ENCODE measurements at places on chromosomes 16 and 17.

GRCh38 chr17:4610162-4610561 is 25.8 kb downstream of the SMTNL2 start:
- no peak for DNase-seq

DNA sequence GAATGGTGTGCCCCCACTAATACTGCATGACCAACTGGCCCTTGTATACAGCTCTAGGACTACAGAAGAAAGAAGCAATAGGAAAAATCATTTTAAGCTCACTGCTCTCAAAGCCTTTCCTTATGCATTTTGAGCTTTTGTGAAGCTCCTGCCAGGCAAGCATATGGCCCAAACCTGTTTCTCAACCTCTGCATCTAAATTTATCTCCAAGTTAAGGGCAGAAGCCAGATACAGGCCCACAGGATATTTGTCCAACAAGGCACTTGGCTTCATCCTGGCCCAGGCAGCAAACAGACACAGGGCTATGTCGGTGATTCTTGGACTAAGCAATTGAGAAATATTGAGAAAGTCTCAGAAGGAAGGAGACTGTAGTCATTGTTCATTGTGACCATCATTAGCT is 43.9 kb downstream of the CCT6B start:
- no peak for DNase-seq

GRCh38 chr17:70006159-70006558 is 68.9 kb upstream of the KCNJ16 start:
- DNase-seq = no peak

DNA sequence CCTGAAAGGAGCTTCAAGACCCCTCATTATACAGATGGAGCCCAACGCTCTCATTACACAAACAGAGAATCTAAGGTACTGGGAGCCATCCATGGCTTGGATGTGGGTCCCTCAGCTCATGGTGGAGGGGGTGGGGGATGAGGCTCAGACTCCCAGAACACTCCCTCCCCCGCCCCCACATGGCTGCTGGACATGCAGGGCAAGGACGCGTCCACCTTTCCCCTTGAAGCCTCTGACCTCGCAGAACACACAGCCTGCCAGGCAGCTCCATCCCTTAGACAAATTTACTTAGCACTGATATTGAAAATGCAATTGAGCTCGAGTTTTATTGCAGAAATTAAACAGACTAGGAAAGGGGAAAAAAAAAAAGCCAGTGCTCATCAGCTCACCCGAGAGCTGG is 203.9 kb downstream of the ZNF423 start:
- DNase-seq = no peak

DNA sequence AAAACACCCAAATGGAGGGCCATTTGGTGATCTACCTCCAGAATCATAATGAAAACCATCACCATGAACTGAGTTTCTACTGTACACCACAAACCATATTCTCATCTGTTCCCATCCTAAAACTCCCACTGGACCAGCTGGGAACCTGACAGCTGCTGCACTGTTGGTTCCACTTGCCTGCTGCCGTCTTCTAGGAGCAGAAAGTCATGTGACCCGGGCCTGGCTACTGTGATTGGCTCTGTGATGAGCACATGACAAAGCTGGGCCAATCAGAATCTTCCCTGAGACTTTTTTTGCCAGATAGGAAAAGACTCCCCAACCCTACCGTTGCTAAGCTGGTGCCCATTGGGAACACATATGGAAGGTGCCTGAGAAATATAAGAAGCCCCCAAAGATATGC is 264.2 kb downstream of the MRTFB start:
- DNase-seq = no peak

DNA sequence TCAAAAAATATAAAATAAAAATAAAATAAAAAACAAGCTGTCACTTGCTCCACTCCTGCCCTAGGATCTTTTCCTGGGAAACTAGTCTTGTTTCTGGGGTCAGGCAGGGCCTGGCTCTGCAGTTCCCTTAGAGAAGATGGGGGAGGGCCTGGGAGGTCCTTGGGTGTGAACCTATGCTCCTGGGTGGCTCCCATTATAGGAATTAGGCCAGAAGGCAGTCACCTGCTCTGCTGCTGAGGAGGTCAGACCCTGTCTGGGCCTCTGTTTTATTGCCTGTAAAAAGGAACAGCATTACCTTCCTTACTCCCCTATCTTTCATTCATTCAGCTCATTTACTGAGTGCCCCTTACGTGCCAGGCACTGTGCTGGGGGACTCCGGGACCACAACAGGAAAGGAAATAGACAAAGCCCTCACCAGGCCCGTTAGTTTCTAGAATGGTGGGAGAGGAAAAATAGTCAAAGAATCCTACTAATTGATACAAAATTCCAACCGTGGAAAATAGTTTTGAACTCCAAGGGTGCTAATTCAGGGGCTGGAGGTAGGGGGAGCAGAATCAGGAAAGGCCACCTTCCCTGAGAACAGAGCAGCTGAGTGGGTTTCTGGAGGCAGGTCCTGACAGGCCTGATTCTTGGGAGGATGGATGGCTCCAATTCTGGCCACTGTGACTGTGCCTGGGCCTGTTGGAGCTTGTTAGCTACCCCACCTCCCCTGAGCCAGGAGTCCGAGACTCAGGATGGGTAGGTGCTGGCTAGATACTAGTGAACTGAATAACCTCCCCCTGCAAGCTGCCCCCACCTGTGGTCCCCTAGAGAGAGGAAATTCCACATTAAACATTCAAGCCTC is 1.3 kb upstream of the SLC46A1 start:
- no peak for DNase-seq

- no peak for DNase-seq
These were observed 21.1 kb upstream of the ZNF629 start for GRCh38 chr16:30808146-30808545.

DNA sequence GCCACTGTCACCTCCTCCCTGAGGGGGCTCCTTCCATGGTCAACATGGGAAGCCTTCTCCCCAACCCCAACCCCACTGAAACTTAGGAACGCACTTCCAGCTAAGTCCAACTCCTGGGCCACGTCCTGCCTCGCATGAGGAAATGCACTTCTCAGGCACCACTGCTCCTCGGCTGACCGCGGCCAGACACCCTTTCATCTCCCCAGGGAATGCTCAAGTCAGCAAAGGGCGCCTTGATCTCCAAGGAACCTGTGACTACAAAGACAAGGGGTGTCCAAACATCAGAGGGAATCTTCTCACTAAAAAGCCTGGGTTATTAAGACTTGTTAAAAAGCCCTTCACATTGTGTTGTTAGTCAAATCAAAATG is 124.9 kb upstream of the HSBP1 start:
- no peak for DNase-seq

DNA sequence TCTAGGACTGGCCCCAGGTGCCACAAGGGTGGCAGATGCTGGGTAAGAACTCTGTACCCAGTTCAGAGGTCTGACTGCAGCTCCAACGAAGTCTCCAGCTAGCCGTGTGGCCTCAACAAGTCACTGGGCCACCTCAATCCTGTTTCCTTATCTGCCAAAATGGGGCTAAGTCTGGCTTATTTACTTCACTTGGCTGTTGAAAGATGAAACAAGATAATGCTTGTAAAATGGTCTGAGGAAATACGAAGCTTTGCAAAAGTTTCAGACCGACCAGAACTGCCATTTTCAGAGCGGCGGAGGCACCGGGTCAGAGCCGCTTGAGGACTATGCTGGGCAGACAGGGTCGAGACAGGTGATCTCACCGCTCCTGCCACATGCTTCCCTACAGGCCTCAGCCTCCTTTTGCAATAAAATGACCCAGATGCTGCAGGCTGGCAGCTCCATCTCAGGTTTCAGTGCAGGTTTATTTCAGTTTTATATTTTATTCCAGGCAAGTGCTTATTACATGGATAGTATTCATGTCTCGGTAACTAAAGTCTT is 17.2 kb downstream of the MNT start:
- no peak for DNase-seq

GRCh38 chr16:84461029-84461412 is 43.4 kb downstream of the MEAK7 start:
- DNase-seq = no peak

GRCh38 chr17:41535764-41536481 is 7.8 kb upstream of the KRT19 start:
- no peak for DNase-seq

- DNase-seq = no peak
These were observed 1.2 kb downstream of the TMEM238L start for GRCh38 chr17:10802496-10803284.

DNA sequence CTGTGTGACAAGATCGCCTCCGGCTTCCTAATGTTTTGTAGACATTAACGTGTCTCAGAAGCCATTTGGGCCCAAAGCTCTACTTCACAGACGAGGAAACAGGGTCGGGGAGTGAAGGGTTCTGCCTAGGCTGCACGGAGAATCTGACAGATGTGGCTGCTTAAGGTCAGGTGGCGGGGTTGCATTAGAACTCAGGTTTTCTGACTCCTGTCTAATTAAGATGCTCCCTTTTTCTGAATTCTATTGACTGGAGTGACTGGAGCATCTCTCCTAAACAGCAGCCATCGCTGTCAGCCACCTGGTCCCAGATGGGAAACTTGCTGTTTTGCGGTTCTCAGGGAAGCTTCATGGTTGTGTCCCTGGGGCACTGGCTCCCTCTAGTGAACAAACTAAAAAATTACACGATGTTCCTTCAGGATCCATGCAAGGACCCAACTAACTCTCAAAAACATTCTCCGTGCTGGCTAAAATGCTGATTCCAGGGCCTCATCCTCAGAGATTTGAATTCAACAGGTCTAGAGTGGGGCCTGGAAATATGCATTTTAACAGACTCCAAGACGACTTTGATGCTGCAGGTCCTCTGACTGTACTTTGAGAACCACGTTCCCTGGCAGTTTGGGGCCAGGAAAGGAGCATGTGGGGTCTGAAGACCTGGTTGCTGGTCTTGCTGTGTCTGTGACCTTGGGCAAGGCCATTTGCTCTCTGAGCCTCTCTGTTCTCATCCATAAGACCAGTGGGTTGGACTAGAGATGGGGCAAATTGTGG is 117.4 kb downstream of the IRF8 start:
- DNase-seq = peak; percentile 54

- DNase-seq = no peak
These were observed 131.6 kb upstream of the PLCG2 start for GRCh38 chr16:81647527-81647926.

DNA sequence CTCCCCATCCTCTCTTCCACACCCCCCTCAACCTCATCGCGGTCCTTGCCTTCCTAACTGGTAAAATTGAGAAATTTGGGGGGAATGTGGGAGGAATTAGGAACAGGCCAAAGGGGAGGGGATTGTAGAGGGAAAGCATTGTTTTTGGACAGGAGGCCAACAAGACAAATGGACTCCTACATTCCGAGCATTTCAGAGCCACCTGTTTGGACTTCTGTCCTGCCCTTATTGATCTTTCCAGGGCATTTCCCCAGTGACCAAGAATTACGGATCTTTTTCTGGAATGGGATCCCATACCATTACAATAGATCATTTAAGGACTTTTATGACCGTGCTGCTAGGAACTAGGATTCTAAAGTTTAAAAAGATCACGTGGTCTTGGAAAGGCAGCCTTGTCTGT is 221.3 kb upstream of the ASIC2 start:
- no peak for DNase-seq

- DNase-seq = no peak
These were observed 142.6 kb downstream of the STX8 start for GRCh38 chr17:9432934-9433421.

DNA sequence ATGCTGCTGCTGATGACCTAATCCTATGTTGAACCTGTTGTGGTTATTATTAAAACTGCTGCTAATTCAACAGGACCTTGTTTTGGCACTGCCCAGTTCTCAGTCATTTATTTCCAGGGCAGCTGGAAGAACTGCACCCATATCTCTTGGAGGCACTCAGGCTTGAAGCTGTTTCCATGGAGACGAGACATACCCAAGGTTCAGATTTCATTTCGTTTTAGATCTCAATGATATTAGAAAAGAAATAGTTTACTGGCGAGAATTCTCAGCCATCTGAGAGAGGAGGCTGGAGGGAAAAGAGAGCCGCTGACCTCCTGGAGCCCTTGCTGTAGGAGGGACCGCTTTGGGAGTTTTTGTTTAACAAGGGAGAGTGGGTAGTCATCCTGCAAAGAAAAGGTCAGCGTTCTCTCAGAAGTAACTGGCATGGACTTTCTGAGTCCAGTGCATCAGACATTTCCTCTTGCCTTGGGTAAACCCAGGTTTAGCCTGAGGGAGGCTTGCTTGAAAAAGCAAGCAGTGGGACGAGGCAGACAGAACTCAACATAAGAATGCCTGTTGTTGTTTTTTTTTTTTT is 75.4 kb downstream of the YPEL2 start:
- peak; percentile 36 for DNase-seq

DNA sequence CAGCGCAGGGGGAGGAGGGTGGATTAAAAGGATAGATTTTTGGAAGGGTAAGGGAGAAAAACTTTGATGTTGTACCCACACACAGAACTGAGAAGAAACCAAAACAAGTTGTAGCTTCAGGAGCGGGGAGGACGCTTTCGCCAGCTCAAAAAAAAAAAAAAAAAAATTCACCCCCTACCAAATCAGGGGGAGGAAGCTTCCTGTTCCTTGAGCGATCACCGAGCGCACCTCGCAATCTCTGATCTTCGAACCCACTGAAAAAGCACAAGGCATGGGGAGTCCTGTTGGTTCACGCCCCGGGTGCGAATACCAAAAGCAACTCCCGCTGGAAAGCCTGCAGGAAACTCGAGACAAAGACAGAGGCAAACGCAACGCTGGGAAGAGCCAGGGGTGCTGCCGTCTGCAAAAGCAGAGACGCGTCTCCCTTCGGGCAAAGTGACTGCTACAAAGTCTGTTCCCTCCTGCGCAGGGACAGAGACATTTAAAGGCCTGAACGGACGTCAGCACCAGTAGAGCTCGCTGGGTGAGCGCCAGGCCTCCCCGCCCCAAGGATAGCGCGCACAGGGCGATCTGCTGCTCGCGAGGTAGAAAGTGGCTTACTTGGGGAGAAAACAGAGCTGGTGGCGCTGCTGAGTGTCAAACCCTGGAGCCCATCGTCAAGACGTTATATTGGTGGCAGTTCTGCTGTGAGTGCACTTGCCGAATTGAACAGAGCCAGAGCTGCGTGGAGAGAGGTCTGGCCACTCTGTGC is 190.4 kb downstream of the USP22 start:
- DNase-seq = peak; percentile 61

DNA sequence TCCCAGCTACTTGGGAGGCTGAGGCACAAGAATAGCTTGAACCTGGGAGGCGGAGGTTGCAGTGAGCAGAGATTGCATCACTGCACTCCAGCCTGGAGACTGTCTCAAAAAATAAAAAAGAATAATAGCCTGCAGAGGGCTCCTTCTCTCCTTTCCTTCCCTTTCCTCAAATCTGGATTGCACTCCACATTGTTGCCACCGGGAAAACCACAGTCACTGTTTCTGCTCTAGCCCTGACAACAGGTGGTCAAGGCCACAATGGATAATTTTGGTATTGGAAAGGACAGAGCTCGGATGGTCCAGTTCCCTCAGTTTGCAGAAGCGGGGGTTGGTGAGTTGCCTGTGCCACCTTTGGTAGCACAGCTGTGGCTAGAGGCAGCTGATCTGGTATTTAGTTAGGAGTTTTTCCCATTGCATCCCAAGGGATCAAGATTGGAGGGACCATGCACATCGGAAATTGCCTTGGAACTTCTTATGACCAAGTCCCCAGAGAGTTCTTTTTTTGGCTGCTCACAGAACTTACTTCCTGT is 44.7 kb upstream of the PRSS54 start:
- DNase-seq = no peak
